Activated naive CD4-positive, alpha-beta T cell treated with Interleukin-2 at 50 U/mL for 16 hours (primary cell): ENCODE measurements at places on chromosomes 13 and 19.

DNA sequence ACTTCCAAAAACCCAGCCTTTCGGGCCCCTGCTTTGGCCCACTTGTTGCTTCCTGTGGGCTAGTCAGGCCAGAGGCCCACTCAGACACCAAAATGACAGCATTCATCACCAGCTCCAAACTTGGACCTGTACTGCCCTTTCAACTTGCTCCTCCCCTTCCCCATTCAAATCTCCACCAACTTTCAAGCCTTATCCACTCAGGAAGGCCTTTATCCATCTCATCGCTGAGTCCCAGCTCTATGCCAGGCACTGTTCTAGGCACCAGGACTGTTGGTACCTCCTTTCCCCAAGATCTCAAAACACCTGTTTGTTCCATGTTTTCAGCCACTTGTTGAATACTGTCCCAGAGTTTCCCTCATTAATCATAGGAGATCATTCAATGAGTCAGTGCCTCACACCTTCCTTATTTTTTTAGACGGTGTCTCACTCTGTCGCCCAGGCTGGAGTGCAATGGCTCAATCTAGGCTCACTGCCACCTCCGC lies 1011.4 kb downstream of the UQCRFS1 start:
- DNase-seq: no peak

GRCh38 chr19:8657869-8658268 lies 27.4 kb downstream of the NFILZ start:
- DNase-seq: no peak

DNA sequence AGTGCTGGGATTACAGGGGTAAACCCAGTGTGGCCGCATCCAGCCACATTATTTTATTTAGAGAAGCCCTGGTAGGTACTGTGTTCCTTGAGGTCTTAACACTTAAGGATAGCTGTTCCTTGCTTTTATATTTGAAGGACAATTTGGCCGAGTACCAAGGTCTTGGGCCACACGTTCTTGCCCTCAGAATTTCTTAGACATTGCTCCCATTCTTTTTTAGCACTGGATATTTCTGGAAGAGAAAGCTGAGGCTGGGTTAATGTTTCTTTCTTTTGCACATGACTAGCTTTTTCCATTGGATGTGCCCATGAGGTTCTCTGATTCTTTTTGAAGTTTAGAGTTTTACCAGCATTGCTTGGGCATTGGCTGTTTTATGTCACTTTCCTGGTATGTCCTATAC lies 5.5 kb upstream of the RNF113B start:
- no peak for DNase-seq

DNA sequence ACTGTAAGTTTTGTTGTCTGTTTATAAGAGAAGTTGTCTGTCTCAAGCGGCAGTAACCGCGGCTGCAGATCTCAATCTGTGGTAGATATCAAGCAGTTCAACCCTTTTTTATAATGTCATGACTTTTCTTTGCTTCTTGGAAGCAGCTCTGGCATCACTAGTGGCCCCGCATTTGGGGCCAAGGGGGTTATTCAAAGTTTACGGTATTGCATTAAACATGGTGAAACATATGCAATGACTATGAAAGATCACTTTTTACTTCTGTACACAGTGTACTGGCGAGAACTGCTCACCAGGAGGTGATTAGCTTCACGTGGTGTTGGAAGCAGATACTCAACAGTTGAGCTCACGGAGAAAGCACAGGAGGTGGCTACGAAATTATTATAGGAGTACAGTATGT lies 4.6 kb upstream of the FFAR3 start:
- DNase-seq: no peak

DNA sequence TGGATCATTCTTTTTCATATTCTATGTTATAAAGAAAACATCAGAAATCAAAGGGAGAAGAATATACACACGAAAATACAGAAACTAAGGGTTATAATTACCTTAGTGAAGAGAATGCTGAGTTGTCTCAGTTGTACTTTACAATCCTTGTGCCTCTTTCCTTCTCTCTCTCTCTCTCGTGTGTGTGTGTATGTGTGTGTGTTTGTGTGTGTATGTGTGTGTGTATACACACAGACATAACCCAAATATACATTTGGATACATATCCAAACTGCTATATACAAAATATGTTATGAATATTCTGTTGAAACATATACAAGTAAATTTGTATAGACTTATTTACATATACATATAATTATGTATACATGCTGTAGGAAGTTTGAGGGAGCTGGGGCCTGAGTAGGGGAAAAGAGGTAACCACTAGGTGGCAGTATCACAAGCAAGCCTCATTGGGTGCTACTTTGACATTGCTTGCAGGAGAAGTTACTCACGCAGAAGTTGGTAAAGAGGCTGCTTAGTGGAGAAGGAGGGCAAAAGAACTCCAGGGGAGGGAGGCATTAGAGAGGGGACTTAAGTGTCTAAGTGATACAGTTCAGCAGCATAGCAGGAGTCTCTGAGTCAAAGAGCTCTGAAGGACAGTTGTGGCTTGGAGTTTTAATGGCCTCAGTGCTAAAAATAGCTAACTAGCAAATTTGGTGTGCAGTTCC lies 465.1 kb upstream of the PCDH20 start:
- no peak for DNase-seq

- DNase-seq: no peak
Observed at GRCh38 chr13:26280295-26280694, 26.4 kb downstream of the CDK8 start.

- no peak for DNase-seq
Observed at GRCh38 chr13:20713751-20714150, 10.3 kb downstream of the IL17D start.

GRCh38 chr13:28503182-28503967 lies 8.4 kb upstream of the FLT1 start:
- DNase-seq: no peak

- no peak for DNase-seq
Observed at GRCh38 chr13:36841391-36841790, 22.4 kb downstream of the RFXAP start.

GRCh38 chr13:42239644-42240043 lies 32.3 kb upstream of the AKAP11 start:
- DNase-seq: no peak

DNA sequence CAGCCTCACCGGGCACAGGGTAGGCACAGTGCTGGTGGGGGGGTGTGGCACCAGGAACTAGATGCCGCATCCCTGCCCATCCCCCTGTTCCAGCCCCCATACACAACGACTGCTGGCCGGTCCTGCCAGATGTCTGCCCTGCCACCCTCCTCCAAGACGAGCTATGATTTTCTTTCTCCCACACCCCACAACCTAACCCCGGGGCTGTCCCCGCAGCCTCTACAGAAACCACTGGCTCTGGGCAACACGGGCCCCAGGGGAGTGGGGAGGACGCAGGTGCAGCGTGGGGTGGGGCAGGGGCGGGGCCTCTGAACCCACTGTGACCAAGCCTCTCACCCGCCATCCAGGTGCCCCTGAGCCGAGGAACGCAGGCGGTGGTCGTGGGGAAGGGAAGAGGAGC lies 15.5 kb downstream of the PGLS start:
- DNase-seq: no peak

DNA sequence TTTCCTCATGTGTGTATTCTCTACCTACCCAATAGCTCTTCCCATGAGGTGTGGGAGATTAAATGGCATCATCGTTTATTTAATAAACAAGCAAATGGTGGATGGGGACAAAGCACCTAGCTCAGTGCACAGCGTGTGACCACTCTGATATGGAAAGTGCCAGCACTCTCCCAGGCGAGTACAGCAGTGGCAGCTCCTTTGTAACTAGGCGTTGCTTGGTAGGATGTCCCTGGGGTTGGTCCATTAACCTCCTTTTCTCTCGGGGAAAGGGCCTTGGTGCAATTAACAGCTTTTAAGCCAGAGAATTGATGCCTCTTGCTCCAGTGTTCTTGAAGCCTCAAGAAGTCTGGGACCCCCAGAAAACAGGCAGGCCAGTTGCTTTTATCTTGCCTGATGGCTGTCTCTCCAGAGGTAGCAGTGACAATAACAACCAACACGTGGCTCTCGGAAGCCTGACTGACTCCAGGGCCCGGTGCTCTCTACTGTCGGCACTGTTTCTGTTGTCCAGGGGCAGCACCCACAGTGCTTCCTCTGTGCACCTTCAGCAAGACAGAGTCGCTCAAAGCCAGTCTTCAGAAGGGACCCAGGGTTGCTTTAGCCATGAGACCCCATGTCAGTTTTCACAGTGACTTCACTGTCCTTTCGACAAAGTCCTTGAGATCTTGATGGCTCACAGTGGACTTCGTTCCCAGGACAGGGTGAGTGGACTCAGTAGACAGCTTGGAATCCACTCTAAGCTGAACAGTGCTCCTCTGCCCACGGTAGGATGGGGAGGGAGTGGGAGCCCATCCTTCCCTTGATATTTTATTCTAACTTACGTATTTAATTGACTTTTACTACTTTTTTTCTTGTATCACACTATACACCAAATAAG lies 33.9 kb upstream of the NPAS1 start:
- DNase-seq: no peak

DNA sequence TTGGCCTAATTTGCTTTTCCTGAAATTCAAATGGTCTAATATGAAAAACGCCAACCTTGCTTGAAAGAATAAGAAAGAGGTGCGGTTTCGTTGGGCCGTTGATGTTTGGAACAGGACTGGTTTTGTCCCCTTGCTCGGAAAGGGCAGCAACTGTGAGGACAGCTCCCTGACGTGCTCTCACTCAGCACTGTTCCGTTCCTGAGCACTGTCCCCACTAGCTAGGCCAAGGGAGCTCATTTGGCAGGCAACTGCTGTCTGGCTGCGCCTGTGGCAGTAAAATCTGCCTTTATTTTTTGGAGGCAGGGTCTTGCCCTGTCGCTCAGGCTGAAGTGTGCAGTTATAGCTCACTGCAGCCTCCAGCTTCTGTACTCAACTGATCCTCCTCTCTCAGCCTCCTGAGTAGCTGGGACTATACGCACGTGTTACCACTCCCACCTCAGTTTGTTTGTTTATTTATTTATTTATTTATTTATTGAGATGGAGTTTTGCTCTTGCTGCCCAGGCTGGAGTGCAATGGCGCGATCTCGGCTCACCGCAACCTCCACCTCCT lies 4.5 kb downstream of the LDLR start:
- no peak for DNase-seq

GRCh38 chr13:43878892-43879754 lies at the start of gene CCDC122:
Gene CCDC122 (minus strand): TSS chr13:43879740. CDS start chr13:43869376, 10,364 bp downstream.
- DNase-seq: peak; percentile 83

GRCh38 chr13:64052521-64052920 lies 2636.9 kb upstream of the PCDH20 start:
- no peak for DNase-seq

DNA sequence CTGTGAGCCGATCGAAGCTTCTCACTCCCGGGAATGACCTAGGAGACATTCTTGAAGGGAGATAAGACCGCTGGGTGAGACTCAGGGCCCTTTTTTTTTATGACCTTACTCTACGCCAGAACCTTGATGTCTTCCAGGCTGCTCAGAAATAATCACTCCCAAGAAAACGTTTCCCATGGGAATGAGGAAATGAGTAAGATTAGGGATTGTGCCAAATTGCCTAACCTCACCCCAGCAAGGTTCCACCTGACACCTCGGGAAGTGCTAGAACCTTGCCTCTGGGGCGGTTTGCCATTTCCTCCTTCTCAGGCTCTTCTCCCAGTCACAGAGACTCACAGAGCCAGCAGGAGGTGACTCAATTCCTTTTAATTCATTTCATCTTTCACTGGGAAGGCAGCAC lies 2.3 kb downstream of the SLC46A3 start:
- no peak for DNase-seq

- DNase-seq: no peak
Observed at GRCh38 chr13:37685206-37685605, 86.6 kb upstream of the POSTN start.

GRCh38 chr19:45577111-45577905 lies 7.3 kb downstream of the OPA3 start:
- no peak for DNase-seq

DNA sequence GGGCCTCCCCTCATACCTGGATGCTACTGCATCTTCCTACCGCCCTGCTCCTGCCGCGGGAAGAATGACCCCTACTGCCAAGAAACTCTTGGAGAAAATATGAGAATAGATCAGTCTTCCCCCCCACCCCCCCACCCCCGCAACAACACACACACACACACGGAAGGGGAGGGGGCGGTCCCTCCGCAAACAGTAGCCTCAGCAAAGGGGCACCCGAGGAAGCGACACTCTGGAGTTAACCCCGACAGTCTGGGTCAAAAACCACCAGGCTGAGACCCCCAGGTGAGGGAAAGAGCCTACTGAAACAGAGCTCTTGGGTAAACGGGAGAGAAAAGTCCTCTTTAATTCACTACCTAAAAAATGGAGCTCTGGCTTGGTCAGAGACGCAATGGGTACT lies 1.2 kb downstream of the MED26 start:
- peak; percentile 25 for DNase-seq

- no peak for DNase-seq
Observed at GRCh38 chr13:59103004-59103768, 1060.5 kb downstream of the DIAPH3 start.

DNA sequence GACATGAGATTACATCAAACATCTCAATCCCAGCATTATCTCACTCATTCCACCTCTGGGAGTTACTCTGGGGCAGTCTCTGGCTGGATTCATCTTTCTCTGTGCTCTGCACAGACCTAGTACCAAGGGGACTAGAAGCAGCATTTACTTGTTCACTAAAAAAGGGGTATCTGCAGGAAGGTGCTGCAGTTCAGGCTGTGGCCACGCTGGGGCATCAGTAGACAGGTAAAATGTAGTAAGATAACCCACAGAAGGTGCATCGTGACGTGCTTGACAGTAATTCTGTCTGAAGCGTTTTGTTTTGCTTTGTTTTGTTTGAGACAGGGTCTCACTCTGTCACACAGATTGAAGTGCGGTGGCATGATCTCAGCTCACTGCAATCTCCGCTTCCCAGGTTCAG lies 29.3 kb downstream of the ZNF564 start:
- no peak for DNase-seq

GRCh38 chr19:20237773-20238623 lies 71.0 kb downstream of the ZNF486 start:
- DNase-seq: peak; percentile 88

- DNase-seq: no peak
Observed at GRCh38 chr13:25186187-25186586, 14.1 kb upstream of the AMER2 start.

- no peak for DNase-seq
Observed at GRCh38 chr13:59665732-59666131, 498.0 kb downstream of the DIAPH3 start.

GRCh38 chr19:10195199-10195519 lies 406 bp upstream of the DNMT1 start:
- DNase-seq: no peak

DNA sequence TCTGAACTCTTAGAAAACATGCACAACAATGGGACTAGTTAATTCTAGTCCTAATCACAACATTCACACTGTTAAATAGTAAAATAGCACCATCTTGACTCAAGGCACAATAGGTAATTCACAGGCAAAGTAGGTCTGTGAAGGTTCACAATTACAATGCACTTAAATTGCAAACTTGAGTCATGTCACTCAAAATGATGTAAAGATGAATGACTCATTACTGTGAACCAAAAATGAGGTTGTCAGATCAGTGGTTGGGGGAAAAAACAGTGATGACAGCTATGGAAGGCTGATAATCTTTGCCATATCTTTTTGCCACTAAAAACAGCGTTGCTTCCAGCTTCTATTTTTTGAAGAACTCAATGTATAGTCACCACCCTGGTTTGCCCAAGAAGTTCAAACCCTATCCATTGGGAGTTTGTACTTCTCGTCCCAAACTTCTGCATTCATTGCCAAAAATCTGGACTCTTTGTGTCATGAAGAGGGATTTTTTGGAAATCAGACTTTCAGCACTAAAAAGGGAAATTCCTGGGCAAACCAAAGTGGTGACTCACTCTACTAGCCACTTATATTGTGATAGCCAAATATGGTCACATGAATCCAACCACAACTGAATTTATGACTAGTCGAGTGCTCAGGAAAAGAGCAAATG lies 200.9 kb upstream of the TMTC4 start:
- DNase-seq: no peak

GRCh38 chr13:36772853-36773252 lies 46.2 kb upstream of the RFXAP start:
- no peak for DNase-seq
